ENCODE measurements at places on chromosomes 13 and 19.

GRCh38 chr13:40185414-40185813, 481.0 kb downstream of the FOXO1 start:
- DNase-seq: no peak

GRCh38 chr13:114264886-114265611, 16.4 kb upstream of the UPF3A start:
- DNase-seq: peak; percentile 5

- DNase-seq: no peak
Observed at GRCh38 chr13:59686798-59687394, 476.8 kb downstream of the DIAPH3 start.

DNA sequence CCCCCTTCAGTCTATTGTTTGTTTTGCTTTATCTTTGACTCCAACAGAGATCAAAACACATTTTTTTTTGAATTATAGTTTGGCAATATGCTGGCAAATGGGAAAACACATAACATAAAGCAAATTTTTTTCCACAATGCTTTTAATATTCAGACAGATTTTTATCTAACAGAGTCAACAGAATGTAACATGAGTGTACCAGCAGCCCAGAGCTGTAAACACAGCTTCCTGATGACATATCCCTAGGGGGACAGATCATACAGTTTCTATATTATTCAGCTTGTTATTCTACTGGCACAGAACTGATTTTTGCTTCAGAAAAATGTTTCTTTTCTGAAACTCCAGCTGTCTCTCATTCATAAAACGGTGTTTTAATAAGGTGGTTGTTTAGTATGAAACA, 168.8 kb downstream of the OLFM4 start:
- no peak for DNase-seq

- no peak for DNase-seq
Observed at GRCh38 chr13:20513466-20513995, 12.1 kb downstream of the CRYL1 start.

DNA sequence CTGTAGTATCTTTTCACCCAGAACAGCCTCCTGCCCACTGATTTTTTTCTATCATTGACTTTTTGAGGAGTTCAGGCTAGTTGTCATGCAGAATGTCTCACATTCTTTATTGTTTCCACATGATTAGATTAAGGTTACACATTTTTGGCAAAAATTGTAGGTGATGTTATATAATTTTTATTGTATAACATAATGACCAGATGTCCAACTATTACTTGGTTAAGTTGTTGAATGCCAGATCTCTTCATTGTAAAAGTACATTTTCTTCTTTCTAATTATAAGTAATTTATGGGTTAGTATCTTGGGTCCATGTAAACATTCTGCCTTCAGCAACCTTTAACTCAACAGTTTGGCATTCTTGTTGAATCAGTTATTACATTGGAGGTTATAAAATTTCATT, 138.4 kb downstream of the POSTN start:
- no peak for DNase-seq

DNA sequence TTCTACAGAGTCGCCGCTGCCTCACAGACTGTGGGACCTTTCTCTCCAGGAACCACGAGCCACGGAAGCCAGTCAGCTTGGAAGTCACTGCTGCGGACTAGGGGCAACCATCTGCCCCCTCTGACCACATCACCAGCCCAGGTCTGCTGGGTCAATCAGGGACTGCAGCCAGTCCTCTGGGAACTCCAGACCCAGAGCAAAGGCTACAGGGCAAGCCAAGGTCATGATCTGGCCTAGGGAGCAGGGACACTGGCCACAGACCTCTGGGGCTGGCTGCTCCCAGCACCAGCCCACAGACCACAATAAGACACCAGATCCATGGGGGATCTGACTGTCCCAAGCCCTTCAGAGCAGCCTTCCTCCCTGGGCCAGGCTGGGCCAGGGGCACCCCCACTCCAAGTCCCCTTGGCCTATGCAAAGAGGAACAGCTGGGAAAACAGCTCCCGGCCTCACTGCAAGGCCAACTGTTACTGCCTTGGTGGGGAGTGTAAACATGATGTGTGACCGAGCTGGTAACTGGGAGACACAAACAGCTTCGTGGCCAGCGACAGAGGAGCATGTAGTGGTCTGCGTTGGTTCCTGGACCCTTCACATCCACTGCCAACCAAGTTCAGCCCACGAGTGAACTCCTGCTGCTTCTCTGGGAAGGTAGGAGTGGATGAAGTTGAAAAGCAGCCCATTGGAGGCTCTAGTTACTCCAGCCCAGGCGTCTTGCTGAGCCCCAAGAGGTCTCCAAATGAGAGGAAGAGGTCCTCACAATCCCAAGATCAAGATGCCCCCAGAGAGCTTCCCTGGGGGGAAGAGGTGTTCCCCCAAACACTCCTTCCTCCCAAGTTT, 1.5 kb downstream of the AKT2 start:
- DNase-seq: no peak

DNA sequence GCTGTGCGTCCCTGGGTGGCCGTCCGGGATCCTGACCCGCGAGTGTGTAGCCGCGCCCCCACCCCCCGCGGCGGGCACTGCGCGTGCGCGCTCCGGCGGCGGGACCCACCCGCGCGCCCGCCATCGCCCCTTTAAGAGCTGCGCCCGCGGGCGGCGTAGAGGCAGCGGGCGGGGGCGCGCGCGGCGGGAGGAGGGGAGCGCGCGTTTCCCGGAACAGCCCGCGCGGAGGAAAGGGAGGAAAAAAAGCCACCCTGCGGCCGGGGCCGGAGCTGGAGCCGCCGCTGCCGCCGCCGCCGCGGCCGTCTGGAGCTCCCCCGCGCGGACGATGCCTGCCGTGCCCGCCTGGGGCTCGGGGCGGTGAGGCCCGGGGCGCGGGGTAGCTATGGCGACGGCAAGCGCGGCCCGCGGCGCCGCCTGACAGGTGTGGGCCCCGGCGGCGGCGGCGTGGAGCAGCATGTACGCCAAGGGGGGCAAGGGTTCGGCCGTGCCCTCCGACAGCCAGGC, at the start of gene SSBP4:
Gene SSBP4 (plus strand): TSS at position 204 of the 504 bp plus-strand sequence. CDS start 251 bp downstream, at position 455.
- peak; percentile 80 for DNase-seq

- no peak for DNase-seq
Observed at GRCh38 chr13:51846756-51847155, 1.8 kb upstream of the TMEM272 start.

GRCh38 chr19:10226376-10227025, 4.6 kb downstream of the S1PR2 start:
- DNase-seq: no peak

DNA sequence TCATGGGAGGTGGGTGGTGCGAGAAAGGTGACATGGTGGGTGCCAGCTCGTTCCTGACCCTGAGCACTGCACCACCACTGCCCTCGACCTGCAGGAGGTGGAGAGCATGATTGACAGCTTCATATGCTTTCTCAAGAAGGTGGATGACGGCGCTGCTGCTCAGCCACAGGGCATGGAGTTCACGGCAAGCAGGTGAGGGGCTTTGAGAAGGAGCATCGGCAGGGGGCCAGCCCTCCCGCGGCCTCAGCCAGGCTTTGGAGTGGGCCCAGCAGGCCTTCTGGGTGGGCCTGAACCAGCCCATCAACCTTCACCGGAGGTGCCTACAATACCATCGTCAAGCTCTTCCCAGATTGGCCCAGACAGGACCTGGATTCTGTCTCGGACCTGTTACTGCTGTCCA, 18.9 kb upstream of the ZNF14 start:
- no peak for DNase-seq

All from HTR-8/SVneo (cell line).